Adrenal gland (tissue), 19 donors: ENCODE measurements at places on chromosomes 12 and 14.

- no peak for DNase-seq
Measured at GRCh38 chr14:70397746-70398145, 19.1 kb downstream of the SYNJ2BP start.

GRCh38 chr12:102009796-102010195, 52.0 kb downstream of the WASHC3 start:
- DNase-seq: no peak

GRCh38 chr14:37810094-37810801, 214.8 kb downstream of the TTC6 start:
- no peak for DNase-seq

- DNase-seq: no peak
Measured at GRCh38 chr14:33794791-33795305, 156.0 kb downstream of the EGLN3 start.

DNA sequence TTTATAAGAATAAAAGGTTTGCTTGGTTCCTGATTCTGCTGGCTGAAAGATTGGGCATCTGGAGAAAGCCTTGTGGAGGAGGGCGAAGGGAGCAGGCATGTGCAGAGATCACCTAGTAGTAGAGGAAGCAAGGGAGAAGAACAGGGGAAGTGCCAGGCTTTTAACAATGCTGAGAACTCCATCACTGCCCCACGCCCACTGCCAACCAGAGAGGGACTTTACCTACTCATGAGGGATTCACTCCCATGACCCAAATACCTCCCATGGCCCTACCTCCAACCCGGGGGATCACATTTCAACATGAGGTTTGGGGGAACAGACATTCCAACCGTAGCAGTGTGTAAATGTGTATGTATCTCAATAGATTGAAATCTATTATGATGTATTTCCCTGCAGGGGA, 360.3 kb downstream of the GLT1D1 start:
- no peak for DNase-seq
